ENCODE measurements at places on chromosomes 16 and 17. TPM values are rescaled to one million over a fixed set of nuclear protein-coding genes. Genes with fewer than 3 reads are reported as not detected.
A peak's percentile ranks its signal among the peaks of the same experiment; 100 is the strongest.

SPATA22 gene
- 0.39 TPM for total RNA-seq

SALL1 gene
- not detected for total RNA-seq

- DNase-seq: no peak
Observed at GRCh38 chr17:47145351-47145750, 43.7 kb downstream of the CDC27 start.

WNT9B gene
- not detected for total RNA-seq

TEX14 gene
- total RNA-seq: 0.10 TPM

KRTAP4-9 gene
- total RNA-seq: 5.2 TPM

DNA sequence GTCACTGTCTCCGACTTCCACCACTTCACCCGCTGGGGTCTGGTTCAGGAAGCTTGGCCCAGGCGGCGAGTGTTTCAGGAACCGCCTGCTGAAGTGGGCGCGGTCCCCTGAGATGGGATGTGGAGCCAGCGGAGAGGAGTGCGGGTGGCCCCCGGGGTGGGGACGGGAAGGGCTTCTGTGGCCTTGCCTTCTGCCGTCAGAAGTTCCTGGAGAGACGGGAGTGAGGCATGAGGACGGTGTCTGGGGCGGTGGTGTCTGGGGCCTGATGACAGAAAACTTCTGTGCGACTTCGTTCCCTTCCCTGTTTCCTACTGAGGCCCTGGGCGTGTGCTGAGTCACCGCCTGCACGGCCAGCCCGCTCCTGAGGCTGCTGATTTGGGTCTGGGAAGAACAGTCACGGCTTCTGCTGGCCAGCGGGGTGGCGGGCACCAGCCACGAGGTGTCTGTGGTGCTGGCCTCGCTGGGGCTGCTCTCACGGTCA is 12.3 kb upstream of the NLRC3 start:
- no peak for DNase-seq

DNA sequence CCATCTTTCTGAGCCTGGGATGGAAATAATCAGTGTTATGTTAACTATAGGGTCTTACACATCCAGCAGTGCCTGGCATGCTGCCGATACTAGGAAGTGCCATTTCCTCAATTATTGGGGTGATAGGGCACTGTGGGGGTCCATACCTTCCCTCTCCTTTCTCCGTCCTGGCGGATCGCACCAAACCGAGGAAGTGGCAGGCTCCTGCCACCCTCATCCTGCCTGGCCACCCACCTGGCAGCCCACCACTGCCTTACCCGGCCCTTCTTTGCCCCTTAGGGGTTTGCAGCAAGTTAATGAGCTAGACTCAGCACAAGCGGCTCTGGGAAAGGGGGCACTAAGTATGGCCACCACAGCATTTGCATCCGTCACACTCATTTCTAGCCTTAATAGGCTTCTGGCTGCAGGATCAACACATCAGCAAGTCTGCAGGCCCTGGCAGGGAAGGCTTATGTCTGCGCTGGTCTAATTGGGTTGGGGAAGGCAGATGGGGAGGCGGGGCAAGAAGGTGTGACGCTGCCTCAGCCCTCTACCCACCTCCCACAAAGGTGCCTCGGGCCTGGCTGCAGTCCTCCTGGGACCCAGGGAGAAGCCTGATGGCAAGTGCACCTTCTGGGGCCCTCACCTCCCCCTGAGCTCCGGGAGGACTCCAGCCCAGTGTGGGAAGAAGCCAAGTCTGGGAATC is 28.6 kb downstream of the DCAKD start:
- DNase-seq: no peak

DNA sequence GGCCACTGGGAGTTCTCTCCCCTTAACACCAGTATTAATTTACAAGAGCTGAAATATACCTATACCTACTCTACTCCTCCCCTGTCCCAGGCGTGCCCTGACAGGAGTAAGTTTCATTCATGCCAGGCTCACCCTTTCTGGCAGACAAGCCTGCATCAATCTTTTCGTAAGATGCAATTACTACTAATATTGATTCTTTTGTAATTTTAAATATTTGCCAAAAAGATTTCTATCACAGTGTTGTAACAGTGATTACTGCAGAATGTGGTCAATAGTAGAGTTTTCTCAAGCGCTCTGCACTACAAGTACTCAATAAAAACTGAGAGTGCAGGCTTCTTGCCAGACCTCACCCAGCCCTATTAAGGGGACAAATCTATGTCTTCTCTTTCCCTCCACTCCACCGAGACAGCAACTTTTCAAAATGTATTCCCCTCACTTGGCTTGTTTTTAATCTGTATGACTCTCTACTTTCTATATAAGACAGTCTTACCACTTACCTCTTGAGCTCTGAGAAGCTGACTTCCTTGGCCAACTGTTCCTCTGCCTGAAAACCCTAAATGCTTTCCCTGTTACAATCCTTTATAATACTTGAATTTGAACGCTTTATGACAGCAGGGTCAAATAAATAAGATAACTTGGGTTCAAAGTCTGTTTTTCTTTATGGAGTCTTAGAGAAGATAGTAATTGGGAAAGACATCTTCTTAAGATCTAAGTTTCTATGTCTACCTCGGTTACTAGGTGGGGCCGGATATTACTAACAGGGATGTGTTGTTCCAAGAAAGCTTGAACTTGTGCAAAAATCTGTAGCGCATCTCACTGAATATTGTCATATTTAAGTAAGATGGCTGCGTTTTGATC is at the start of gene TMIGD1:
Gene TMIGD1, minus strand, starts transcription at position 555 of the 858 bp plus-strand sequence. CDS start 1,924 bp downstream, outside the sequence.
- DNase-seq: no peak

GRCh38 chr17:46876353-46876887 is 25.0 kb downstream of the WNT9B start:
- no peak for DNase-seq

DNA sequence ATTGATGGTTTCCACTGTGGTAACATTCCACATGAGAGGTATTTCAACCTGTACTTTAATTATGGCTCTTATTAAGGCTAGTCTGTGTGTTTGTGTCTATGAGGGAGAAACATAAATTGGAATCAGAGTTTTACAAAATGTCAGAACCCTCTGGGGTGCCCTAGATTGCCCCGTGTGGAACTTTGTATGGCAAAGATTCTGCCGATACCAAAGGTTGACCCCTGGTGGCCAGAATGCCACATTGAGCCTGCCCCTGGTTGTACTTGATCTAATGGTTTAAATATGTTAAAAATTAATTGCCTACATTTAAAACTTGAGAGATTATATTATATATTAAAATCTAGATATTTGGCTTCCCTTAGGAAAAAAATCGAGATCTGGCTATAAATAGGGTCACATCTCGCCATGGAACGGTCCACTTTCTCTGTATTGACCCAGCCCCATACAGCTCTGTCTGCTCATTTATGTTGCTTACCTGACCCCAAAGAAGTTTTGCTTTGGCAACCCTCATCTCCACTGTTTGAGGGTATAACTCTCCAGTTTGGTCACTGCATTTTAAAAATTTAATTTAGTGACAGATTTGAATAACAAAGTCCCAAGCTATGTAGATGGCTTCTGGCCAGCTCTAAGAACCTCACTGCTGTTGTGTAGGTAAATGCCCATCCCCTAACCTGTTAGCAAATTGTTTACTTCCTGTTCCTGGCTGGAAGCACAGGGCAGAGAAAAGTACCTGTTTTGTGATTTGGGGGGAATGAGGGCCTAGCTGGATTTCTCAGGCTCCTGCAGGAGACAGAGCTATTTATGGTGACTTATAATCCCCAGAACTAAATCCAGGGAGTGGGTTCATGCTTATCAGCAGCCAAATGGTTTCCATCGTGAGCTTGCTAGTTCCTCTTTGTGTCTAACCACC is 95.0 kb downstream of the PLCG2 start:
- peak; percentile 22 for DNase-seq

DNA sequence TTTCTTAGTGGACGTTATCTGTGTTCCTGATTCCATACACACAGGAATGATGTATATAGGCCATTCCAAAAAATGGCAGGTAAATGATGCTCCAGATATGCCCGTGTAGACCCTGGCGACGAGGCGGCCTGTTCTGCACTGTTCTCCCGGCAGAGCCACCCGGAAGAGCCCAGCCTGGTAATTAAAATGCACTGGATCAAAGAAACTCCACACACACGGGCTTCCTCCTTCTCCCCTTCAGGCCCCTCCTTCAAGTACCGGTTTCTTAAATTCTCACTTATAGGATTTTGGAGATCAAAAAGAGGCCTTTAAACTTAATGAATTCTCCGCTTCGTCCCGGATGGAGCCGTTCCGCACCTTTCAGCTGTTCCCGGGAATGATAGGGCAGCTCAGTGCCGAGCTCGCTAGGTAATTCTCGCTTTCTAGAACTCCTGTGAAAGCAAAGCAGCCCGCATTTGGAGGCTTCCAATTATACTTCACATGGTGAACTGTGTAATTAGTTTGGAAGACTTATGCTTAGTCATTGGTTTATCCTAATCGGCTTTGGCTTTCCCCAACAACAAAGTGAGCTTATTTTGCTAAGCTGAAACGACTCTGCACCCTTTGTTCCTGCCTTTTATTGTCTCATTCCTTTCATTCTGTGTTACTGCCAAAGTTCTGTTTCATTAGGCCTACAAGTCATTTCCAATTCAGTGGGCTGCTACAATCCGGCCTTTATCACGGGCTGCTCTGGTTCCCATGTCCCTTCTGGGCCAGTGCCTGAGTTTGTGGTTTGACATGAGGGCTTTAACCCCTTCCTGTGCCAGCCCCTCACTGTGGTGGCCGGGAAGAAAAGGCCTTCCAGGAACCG is 150.0 kb downstream of the MSI2 start:
- DNase-seq: no peak

- no peak for DNase-seq
Observed at GRCh38 chr16:21937336-21937829, 15.8 kb upstream of the UQCRC2 start.

IL32 gene
- total RNA-seq: 26.5 TPM

DNA sequence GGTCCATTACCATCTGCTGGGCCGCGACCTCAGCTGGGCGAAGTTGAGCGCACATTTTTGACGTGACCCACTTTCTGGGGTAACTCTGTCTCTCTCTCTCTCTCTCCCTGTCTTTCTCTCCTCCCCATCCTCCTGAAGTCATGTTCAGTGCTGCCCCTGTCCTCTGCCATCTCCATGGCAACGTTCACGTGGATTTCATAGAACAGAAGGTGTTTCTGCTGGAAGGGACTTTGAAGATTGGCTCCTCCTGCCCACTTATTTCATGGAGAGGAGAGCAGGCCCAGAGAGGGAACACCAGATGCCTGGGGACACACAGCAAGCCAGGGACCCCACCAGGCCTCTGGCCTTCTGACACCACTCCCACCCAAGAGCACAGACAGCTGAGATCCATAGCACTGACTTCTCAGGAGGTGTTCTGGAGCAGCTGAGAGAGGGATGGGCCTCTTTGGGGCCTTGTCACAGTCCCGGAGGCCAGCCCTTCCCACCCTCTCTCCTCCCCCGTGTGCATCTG is 4.2 kb upstream of the CCNF start:
- DNase-seq: no peak

GRCh38 chr17:81601525-81602120 is 35.3 kb downstream of the NPLOC4 start:
- peak; percentile 65 for DNase-seq

ATP2A3 gene
- 5.5 TPM for total RNA-seq

- no peak for DNase-seq
Observed at GRCh38 chr17:82838386-82839063, 1.3 kb downstream of the ZNF750 start.

DNA sequence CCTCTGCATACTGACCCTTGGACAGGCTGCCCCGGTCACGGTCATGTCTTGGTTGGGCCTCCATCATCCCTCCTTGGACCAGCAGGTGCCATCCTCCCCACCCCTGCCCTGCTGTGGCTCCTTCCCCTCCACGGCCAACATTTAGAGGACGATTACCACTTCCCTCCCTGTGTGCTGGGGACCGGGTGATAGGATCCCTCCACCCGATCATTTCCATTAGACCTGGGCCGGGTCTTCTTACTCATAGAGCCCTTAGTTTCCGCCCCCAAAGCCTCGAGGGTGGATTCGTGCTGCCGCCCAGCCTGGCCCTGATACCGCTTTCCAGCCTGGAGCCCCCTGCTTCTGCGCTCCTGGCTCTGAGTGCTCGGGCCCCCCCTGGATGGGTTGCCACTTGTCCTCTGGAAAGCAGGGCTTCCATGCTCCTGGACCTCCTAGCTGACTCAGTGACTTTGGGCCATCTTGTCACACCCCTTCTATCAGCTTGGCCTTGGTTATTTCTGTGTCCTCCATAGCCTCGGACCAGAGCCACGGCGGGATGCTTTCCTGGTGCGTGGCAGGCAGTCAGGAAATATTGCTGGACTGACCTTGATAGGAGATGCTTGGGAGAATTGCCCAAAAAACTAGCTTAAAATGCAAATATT is 171.4 kb downstream of the SEC14L1 start:
- no peak for DNase-seq

DNA sequence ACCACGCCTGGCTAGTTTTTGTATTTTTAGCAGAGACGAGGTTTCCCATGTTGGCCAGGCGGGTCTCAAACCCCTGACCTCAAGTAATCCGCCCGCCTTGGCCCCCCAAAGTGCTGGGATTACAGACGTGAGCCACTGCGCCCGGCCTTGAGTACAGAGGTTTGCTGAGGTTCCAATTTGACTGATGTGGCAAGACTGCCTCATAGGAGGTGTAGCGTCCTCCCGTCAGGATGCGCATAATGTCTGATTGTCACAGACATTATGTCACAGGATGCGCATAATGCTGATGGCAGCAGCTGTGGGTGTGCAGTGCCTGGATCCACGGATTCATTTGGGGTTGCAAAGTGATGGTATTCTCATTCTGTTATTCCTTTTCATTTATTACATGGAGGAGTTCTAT is 45.2 kb downstream of the HAPSTR1 start:
- no peak for DNase-seq

GRCh38 chr16:87742781-87743490 is 22.9 kb downstream of the KLHDC4 start:
- DNase-seq: no peak

MYO1C gene
- total RNA-seq: 64.4 TPM

DNA sequence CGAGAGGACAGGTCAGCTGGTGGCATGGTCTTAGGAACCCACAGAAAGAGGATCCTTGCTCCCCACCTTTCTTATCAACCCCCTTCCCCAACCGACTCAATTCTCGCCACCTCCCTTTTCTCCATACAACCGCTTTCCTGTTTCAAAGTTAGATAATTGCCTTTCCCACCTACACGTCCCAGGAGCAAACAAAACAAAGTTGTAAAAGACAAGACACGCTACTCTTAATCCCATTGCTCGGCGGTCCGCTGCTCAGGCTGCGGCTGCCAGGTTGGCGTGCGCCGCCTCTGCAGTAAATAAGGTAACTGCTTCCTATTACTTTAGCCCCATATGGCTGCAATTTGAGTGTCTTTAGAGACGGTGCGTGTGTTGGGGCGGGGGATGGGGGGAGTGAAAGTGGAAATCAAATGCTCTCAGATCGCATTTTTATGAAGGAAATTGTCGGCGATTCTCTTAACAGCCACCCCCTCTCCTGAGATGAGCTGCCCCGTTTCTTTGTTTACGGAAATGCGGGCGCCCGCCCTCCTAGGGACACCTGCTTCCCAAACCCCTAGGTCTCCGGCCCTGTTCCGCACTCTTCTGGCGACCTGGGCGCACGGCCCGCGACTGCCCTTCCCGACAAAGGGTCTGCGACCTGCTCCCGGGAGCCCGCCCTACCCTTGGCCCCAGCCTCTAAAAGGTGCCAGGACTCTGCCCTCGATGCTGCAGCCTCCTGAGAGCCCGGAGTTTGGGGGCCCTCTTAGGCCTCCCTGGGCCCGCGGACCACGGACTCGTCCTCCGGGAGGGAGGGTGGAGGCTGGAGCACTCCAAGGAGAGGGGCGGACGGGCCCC is 3.7 kb upstream of the CBX8 start:
- DNase-seq: peak; percentile 37

GRCh38 chr17:31100840-31101459 is 6.2 kb downstream of the NF1 start:
- no peak for DNase-seq

- DNase-seq: no peak
Observed at GRCh38 chr17:61627125-61627524, 36.1 kb upstream of the NACA2 start.
